HEK293T (cell line): ENCODE measurements at places on chromosomes 6 and 20.

GRCh38 chr6:156617376-156617775 lies 159.8 kb upstream of the ARID1B start:
- peak; percentile 69 for DNase-seq

DNA sequence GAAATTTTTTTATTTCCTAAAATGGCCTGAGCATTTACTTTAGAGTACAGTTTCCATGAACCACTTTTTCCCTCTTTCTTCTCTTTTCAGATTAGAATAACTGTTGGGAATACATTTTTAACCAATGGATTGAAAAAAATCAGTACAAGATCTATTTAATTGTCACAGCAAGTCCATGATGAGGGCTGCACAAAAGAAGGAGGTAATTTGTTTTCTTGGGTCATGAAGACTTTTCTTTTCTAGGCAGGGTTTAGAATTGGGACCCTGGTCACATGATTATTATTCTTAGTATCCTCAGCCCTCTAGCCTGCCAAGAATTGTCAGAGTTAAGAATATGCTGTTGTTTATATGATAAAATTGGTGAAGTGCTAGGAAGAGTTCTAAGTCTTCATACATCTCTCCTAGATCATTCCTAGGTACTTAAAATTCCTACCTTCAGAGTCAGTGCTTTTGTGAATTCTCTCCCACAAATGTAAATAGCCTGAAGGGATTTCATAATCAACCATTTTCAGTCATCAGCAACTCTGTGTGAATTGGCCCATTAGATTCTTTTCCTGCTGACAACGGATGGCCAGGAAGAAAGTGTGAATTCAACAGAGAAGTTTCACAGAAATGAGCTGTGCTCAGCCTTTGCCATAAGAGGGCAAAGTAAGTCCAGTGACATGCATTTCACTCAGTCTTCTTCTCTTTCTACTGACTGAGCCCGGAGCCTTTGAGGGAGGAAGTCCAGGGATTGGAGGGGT lies 32.4 kb upstream of the TPBG start:
- peak; percentile 6 for DNase-seq

DNA sequence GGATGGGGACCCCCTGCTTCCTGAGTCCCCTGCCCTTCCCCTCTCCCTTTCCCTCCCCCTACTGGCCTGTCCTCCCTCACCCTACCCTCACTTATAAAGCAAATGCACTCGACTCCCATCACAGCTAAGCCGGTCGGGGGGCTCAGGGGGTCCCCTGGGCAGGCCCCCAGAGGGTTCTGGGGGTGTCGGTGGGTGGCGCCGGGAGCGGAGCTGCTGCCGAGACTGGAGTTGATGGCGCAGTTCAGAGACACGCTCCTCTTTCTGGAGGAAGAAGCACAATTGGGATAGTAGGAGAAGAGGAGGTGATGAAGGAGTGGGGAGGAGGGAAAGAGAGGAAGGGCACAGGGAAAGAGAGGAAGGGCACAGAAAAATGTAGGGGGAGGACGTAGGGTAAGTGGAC lies 18.5 kb downstream of the OR2H2 start:
- DNase-seq: no peak

DNA sequence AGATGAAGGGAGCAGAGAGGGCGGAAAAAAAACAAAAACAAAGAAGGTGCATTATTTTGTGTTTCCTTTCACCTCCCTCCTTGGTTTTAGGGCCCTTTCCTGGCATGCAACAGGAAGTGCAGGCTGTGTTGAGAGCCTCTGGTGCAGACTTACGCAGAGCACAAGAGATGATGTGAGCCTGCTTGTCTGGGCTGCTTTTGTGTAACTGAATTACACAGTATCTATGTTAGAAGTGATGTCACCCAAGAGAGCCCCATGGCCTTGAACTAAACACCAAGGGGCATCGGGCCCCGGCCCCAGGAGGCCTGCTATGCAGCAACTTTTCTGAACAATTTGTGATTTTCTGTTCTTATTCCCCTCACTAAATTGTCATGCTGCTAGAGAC lies 25.5 kb downstream of the GNAS start:
- no peak for DNase-seq

GRCh38 chr6:93293460-93293859 lies 125.9 kb downstream of the EPHA7 start:
- DNase-seq: no peak

GRCh38 chr6:137641474-137642077 lies 147.4 kb upstream of the OLIG3 start:
- DNase-seq: peak; percentile 74

DNA sequence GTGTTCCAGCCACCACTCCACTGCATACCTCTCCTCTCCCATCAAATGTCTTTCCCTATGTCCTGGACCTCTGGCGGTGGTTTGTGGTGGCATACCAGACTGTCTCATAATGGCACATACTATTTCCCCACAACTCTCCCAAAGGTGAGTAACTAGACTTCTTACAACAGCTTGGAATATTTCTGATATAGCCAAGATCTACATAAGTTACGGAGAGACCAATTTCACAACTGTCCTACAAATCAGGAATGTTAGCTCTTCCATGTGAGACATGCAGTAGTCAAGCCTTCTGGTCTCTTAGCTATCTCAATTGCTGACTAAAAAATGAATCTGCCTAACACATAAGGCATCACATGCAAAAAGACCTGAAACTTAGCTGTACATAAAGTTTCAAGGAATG lies 588.9 kb downstream of the RNF144B start:
- no peak for DNase-seq

DNA sequence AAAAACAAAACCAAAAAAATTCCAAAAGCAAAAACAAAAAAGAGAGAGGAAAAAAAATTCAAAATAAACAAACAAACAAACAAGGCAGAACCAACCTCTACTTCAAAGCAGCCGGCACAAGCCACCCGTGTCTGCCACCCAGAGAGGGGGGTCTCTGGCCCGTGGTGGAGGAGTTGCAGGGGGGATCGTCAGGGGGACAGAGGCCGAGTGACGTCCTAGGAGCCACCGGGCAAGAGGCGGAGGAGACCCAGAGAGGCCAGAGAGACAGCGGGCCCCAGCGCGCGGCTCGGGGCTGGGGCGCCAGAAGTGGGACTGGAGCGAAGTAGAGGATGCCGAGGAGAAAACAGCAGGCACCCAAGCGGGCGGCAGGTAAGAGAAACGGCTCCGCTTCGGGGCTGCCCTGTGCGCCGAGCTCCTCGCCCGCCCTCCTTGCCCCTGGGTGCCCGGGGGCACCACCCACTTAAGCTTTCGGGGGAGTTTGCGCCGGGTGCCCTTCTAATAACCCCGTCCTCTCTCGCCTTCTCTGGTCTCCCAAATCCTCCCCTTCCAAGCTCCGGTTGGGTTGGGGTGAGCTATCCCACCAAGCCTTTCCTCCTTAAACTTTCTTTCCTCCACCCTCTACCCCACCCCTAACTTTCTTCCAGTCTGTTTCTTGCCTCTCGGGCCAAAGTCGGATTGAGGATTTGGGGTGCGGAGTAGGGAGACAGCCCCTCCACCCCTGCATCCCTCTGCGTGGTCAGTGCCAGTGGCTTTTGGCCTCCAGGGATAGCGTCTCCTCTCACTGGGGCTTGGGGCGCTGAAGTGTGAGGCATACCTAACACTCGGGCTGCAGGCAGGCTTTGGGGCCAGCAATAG lies 1.0 kb downstream of the TSHZ2 start:
- DNase-seq: peak; percentile 42

- DNase-seq: no peak
These were observed 682 bp downstream of the BRD2 start for GRCh38 chr6:32968867-32969684.

GRCh38 chr20:5146871-5147592 lies 20.2 kb downstream of the CDS2 start:
- no peak for DNase-seq

- no peak for DNase-seq
These were observed 973.6 kb downstream of the EYS start for GRCh38 chr6:64733433-64733832.

DNA sequence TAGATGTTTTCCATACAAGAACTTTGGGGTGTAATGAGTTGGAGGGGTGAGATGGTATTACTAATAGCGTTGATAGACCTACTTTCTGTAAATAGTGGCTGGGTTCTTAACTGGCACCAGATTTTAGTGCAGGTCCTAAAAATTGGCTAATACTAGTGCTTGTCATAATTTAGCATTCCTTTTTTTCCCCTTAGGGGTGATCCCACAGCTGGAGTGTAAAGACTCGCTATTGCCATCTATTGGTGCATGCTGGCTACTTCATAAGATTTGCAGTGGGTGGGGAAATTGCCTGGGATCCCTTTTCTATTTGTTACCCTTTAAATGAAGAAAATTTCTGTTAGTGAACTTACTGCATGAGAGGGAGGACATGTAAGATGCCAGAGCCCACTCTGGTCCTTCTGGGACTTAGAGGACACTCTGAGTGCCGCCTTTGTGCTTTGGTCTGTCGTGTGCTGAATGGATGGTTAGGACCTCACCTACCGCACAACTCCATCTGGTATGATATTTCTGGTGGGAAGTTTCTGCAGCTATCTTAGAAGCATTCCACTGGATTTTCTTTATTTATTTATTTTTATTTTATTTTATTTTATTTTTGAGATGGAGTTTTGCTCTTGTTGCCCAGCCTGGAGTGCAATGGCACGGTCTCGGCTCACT lies 195.5 kb downstream of the JARID2 start:
- peak; percentile 64 for DNase-seq

GRCh38 chr6:7145885-7146828 lies 38.4 kb downstream of the RREB1 start:
- no peak for DNase-seq

GRCh38 chr6:134517145-134517658 lies 199.3 kb upstream of the SGK1 start:
- DNase-seq: peak; percentile 44
